WTC11 (cell line): ENCODE measurements at places on chromosomes 11 and 22. TPM values are rescaled to one million over a fixed set of nuclear protein-coding genes. Genes with fewer than 3 reads are reported as not detected.

DNA sequence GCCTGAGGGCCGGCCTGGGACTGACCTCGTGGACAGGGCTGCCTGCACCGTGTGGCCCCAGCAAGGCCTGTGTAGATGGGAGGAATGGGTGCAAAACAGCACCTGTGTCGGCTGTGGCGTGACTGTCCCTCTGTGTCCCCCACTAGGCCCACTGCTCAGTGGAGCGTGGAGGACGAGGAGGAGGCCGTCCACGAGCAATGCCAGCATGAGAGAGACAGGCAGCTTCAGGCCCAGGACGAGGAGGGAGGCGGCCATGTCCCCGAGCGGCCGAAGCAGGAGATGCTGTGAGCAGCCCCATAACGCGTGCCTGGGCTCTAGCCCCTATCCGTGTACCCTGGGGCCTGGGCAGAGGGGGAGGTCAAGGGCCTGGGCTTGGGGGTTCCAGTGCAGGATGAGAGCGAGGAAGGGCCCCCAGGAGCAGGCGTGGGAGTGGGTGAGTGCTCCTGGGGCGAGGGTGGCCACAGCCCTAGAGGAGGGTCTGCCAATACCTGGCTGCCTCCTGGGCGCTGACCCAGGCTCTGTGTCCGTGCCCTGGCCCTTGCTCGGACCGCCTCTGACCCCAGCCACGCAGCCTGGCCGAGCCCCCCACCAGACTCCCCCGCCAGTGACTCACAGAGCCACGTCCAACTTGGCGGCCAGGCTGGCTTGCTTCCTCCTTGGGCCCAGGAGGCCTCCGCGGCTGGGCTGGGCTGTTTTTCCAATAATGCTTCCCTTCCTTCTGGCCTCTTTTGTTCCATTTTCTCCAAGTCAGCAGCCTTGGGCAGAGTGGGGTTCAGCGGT lies 11.6 kb downstream of the PRR33 start:
- no peak overlapping the region for H3K27ac ChIP-seq
- H3K4me1 ChIP-seq, result 0 out of 2 replicates have a peak, but pooled peaks cover 3% of the 10 kb centered on the region
- H3K4me3 ChIP-seq, result no peak overlapping the region

Gene CCDC87
- total RNA-seq, result 0.71 to 0.85 TPM (median 0.80 TPM) in 3 replicates

DNA sequence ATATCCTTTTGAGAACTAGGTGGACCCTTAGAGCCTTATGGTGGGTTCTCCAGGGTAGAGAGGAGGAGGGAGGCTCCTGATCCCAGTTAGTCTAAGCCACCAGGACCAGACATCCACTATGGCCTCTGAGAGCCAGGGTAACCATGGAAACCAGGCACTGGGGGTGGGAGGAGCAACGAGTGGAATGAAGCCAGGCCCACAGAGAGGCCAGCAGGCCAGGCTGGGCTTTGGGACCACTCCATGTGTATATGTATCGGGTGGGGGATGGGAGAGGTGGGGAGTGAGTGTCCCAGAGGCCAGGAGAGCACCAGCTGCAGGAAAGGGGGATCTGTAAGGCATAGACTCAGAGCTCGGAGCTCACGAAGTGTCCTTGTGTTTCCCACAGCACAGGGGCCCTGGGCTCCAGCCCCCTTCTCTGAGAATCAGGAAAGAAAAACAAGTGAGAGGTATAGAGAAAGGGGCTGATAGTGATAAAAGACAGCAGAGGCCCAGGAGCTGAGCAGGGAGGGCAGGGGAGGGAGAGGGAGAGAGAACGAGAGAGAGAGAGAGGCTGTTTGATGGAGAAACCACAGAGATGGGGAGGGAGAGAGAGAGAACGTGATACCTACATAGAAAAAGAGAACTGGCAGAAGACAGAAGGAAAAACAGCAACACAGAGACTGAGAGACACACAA lies 15.5 kb upstream of the TSPAN18 start:
- H3K36me3 ChIP-seq, result no peaks in the 10 kb centered on the region
- peak; percentile 55 for DNase-seq
- peak overlapping the region; percentile 42; the same call in 1 of the 2 replicates for H3K4me3 ChIP-seq
- peaks cover 13% of the 10 kb centered on the region for H3K27me3 ChIP-seq
- H3K4me1 ChIP-seq, result peaks cover 39% of the 10 kb centered on the region
- H3K27ac ChIP-seq, result peak overlapping the region; percentile 87; the same call in 1 of the 2 replicates

DNA sequence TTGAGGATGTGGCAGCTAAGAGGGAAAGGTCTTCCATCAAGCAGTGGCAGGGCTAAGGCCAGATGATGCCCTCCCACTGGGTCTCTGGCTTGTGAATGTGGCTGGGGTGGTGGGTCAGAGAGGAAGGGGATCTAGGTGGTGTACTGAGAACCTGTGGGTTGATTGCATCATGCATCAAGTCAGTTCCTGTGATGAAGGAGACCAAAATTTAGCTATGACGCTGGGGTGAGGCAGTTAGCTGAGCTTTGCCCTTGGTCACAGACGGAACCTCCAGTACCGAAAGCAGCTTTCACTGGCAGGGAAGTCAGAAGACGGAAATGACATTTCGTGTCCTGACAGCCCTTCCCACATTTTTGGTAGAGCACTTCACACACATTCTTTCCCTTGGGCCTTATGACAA lies 20.7 kb downstream of the ATG16L2 start:
- H3K4me3 ChIP-seq, result no peak overlapping the region
- peaks cover 9% of the 10 kb centered on the region for H3K4me1 ChIP-seq
- peaks cover 6% of the 10 kb centered on the region for H3K27me3 ChIP-seq
- H3K36me3 ChIP-seq, result no peaks in the 10 kb centered on the region
- no peak overlapping the region for H3K27ac ChIP-seq
- no peak for DNase-seq

- H3K36me3 ChIP-seq, result no peaks in the 10 kb centered on the region
- H3K27me3 ChIP-seq, result no peaks in the 10 kb centered on the region
- H3K27ac ChIP-seq, result no peak overlapping the region
- no peaks in the 10 kb centered on the region for H3K4me1 ChIP-seq
- DNase-seq, result no peak
- no peak overlapping the region for H3K4me3 ChIP-seq
These were observed 21.7 kb downstream of the RASSF10 start for GRCh38 chr11:13030857-13031256.

Gene FCHSD2
- 8.4 to 10.1 TPM (median 8.8 TPM) in 3 replicates for total RNA-seq

GRCh38 chr22:27994481-27995331 lies 75.7 kb upstream of the PITPNB start:
- no peak for DNase-seq
- H3K36me3 ChIP-seq, result no peaks in the 10 kb centered on the region
- H3K4me3 ChIP-seq, result no peak overlapping the region
- no peak overlapping the region for H3K27ac ChIP-seq

- peaks cover 50% of the 10 kb centered on the region for H3K4me1 ChIP-seq
- H3K4me3 ChIP-seq, result no peak overlapping the region
- no peaks in the 10 kb centered on the region for H3K27me3 ChIP-seq
- peak overlapping the region; percentile 86 for H3K27ac ChIP-seq
- H3K36me3 ChIP-seq, result peaks cover 55% of the 10 kb centered on the region
These were observed 47.1 kb downstream of the MYH9 start for GRCh38 chr22:36340621-36341020.

- H3K36me3 ChIP-seq, result peaks cover 54% of the 10 kb centered on the region
- DNase-seq, result no peak
- no peak overlapping the region for H3K4me3 ChIP-seq
These were observed 4.5 kb downstream of the SLC37A4 start for GRCh38 chr11:119025978-119026766.

- H3K4me3 ChIP-seq, result no peak overlapping the region
- no peak for DNase-seq
- peak overlapping the region; percentile 65 for H3K27ac ChIP-seq
These were observed 34.4 kb downstream of the PPP2R1B start for GRCh38 chr11:111731821-111732220.

GRCh38 chr11:396511-396947 lies 2.5 kb downstream of the PKP3 start:
- DNase-seq, result peak; percentile 46
- no peak overlapping the region for H3K27ac ChIP-seq
- peaks cover 8% of the 10 kb centered on the region for H3K27me3 ChIP-seq
- peaks cover 11% of the 10 kb centered on the region for H3K36me3 ChIP-seq

GRCh38 chr22:19336133-19337075 lies 44.9 kb upstream of the CLTCL1 start:
- H3K27me3 ChIP-seq, result no peaks in the 10 kb centered on the region
- H3K4me1 ChIP-seq, result no peaks in the 10 kb centered on the region
- no peak overlapping the region for H3K4me3 ChIP-seq
- H3K36me3 ChIP-seq, result peaks cover 73% of the 10 kb centered on the region
- no peak for DNase-seq

- H3K4me3 ChIP-seq, result no peak overlapping the region
- no peaks in the 10 kb centered on the region for H3K4me1 ChIP-seq
- DNase-seq, result no peak
- H3K27me3 ChIP-seq, result no peaks in the 10 kb centered on the region
These were observed 89.0 kb upstream of the GRK3 start for GRCh38 chr22:25475257-25476022.
